ENCODE measurements at places on chromosomes 1 and 21.
A peak's percentile ranks its signal among the peaks of the same experiment; 100 is the strongest.

DNA sequence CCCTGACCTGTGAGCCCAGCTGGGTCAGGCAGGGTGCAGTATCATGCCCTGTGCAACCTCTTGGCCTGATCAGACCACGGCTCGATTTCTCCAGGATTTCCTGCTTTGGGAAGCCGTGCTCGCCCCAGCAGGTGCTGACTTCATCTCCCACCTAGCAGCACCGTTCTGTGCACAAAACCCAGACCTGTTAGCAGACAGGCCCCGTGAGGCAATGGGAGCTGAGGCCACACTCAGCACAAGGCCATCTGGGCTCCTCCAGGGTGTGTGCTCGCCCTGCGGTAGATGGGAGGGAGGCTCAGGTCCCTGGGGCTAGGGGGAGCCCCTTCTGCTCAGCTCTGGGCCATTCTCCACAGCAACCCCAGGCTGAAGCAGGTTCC lies 29.6 kb downstream of the SLC19A1 start:
- DNase-seq, result no peak

GRCh38 chr1:49013079-49013478 lies 236.4 kb upstream of the BEND5 start:
- no peak for DNase-seq

DNA sequence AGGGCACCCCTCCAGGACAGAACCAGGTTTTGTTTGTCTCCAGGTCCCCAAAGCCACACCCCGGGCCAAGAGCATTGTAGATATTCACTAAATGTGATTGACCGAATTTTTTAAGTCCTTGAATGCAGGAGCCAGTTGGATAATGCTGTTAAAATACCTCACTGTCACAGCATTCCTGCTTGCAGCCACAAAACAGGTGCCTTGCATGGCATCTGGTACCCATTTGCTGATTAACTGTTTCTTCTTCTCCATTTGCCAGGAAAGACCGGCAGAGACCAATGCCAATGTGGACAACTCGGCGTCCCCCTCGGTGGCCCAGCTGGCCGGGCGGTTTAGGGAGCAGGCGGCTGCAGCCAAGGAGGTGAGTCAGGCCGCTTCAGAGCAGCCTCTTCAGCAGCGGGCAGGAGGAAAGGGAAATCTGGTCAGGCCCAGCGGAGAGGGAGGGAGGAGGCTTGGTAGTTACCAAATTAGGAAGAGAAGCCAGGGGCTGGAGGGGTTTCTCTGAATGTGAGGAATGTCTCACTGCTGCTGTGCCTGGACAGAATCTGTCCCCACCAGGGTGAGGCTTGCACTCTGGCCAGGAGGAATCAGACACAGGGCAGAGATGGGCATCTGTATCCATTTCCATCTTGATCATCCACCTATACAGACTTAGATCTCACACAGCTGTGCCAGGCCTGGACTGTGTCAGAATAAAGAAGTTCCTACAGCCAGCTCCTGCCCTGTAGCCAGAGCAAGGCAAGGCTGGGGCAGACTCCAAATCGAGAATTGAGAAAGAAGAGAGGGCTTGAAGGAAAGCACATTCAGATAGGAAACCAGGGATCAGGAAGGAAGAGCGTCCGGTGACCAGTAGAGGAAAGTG lies 37.9 kb upstream of the MPZL1 start:
- DNase-seq, result no peak

DNA sequence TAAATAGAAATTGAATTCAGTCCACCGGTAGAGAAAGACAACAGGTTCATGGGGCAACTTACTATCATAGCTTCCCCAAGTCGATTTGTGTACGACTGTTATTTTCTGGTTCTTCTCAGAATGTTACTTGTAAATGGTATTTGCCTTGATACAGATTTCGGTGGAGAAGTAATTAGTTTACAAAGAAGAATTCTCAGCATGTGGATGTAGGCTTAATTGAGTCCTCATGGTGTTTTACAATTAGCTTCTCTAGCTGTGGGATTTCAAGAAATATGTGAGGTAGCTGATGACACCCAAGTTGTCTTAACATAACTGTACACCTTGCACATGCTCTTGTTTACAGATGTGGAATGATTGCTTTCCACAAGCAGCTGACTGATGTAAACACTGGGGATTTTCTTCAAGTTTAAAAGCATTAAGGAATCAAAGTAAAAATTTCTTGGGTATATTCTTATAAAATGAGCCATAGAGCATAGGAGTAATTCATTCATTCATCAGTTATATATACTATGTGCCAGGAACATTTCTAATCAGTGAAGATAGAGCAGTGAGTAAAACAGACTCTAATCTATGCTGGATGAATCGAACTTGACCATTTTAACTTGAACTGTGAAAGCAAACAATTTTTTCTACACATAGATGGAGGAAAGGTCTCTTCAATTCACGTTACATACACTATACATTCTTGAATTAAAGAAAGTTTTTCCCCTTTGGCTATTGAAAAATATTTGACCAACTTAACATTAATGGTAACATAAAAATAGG lies 1.4 kb downstream of the MACO1 start:
- no peak for DNase-seq

GRCh38 chr21:27734146-27734545 lies 767.3 kb upstream of the ADAMTS5 start:
- DNase-seq, result no peak

DNA sequence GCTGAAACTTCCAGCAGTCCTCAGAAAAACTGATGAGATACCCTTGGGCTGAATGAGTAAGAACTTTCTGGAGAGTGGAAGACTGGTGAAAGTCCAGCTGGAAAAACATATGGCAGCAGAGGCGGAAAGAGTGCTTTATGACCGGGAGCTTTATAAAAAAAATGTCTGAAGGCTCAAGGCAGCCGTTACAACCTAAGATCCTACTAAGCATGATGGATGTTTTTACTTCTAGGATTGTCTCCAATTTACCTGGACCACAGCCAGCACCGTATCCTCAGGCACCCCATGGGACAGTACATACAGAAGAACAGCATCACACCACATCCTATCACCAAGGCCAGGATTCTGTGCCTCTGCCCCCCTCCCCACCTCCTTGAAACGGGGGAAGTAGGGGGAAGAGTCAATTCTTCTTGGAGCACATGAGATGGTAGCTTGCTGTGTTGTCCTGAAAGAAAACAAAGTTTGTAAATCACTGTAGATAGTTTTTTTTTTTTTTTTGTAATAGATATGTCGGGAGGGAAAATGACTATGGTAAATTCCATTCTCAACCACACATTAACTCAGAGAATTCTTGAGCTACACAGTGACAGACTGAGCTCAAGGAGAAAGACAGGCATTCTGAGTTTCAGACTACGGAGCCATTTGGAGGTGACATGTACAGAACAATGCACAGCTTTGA lies 11.8 kb upstream of the IRF2BP2 start:
- DNase-seq, result no peak

- DNase-seq, result no peak
Observed at GRCh38 chr1:205993068-205993467, 10.1 kb downstream of the RAB7B start.

- DNase-seq, result no peak
Observed at GRCh38 chr1:197920414-197921117, 3.4 kb downstream of the LHX9 start.

DNA sequence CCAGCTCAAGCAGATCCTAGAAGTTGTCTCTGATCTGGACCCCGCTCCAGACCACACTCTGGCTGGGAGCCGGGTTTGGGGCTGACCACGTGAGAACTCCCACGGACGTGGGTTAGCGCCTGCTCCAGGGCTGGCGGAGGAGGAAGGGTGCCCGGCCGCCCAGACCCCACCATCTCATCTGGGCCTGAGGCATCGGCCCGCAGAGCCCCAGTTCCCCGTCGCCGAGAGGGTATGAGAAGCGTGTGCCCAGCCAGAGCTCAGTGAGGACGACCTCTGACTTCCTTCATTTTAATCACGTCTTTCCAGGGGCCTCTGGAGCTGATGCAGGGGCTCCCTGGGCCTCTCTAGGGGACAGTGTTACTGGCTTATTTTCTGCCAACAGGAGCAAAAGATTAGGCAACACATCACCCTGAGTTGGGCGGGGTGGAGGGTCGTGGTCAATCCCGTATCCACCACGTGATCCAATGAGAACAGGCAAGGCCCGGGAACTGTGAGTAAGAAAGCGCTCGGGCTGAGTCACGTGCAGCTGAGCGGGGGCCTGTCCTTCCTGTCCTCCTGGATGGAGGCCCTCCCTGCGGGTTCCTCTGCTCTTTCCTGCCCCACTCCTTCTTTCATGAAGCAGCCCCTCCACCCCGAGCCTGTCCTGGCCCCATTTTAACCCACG lies 81.1 kb downstream of the SIK1 start:
- no peak for DNase-seq

DNA sequence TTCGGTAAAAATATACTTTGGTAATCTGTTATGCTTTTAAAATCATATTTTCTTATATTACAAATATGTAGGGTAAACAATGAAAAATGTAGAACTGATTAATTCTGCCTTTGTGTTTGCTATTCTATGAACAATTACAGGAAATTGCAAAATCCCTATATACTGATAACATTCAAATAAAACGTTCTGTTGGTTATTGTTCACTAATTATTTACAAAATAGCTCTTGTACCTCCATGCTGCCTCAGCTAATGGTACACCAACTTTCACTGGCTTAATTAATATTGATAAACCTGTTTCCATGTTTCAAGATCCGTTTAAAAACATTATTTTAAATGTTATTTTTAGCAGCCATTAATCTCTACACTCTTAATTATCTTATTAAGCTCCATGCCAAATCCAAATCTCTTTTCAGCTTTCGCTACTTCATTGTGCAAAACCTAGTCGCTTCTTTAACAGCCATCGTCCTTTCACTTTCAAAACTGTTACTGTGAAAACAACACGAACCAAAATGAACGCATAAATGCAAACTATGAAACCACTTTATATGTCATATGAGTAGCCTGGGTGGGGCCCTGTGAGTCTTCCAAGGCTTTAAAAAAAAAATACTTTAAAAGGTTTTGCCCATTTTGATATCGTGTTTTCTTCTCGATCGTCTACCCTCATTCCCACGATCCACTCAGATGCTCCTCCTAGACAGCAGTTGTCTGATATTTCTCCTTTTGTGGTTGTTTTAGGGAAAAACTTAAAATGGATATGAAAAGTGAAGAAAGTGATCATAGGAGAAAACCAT lies 807.1 kb downstream of the USP25 start:
- DNase-seq, result peak; percentile 76

GRCh38 chr1:19639999-19640362 lies 4.1 kb upstream of the NBL1 start:
- no peak for DNase-seq

GRCh38 chr1:222818171-222818570 lies 3.3 kb downstream of the DISP1 start:
- no peak for DNase-seq

GRCh38 chr21:16363518-16363917 lies 633.7 kb downstream of the USP25 start:
- DNase-seq, result peak; percentile 53

- no peak for DNase-seq
Observed at GRCh38 chr1:165296205-165296604, 60.3 kb downstream of the LMX1A start.

DNA sequence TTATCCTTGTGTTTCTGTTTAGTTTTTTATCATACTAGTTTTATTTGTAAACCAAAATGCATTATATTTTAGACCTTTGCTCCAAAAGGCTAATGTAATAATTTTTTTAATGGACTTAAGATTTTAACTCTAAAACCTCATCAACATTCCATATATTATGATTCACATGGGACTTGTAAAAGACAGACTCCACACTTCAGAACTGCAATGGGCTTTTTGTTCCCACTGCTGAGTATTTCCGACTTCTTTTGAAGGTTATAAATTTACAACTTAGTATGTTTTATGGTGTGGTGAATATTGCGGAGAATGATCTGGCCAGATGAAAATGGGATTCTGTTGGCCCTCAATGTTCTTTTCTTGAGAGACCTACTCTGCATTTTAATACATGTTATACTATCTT lies 678.5 kb downstream of the USP25 start:
- DNase-seq, result no peak

GRCh38 chr1:14810595-14811361 lies 212.3 kb downstream of the KAZN start:
- no peak for DNase-seq

GRCh38 chr1:153633161-153633753 lies 609 bp upstream of the CHTOP start:
- no peak for DNase-seq

- no peak for DNase-seq
Observed at GRCh38 chr1:155834296-155834926, 22.6 kb downstream of the GON4L start.

- no peak for DNase-seq
Observed at GRCh38 chr1:219367496-219367895, 193.8 kb downstream of the LYPLAL1 start.

DNA sequence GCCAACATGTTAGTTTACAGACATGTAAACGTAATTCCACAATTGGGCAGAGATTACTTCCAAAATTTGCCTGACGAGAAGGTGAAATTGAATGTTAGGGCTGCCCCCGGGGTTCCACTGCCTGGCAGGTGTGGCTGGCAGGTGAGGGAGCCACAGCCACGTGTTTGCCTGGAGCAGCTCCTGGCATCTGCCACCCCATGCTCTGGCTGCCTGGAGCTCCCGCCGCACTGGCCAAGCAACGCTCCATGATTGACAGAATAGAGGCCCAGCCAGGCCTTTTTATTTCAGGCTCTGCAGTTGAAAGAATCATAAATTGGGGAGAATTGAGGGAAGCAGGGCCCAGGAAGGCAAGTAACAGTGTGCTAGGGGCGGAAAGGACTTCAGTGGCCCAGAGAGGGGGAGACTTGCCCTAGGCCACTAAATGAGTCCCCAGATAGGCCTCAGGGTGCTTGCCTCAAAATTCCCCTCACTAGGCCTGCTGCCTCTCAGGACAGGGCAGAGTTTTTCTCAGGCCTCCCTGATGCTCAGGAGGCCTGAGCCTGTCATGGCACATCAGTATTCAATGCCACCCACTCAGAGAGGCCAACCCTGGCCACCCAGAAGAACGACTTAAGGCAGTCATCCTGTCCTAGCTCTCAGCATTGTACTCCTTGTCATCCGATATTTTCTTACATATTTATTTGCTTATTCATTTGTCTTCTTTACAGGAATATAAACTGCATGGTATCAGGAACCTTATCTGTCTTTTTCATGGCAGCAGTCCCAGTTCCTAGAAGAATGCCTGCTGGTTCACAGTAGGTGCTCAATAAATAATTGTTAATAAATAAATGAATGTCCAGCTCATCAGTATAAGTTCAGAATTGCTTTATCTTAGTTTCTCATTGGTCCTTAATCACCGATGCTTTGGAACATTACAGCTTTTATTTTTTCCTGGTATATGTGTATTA lies 16.6 kb upstream of the S1PR1 start:
- no peak for DNase-seq

DNA sequence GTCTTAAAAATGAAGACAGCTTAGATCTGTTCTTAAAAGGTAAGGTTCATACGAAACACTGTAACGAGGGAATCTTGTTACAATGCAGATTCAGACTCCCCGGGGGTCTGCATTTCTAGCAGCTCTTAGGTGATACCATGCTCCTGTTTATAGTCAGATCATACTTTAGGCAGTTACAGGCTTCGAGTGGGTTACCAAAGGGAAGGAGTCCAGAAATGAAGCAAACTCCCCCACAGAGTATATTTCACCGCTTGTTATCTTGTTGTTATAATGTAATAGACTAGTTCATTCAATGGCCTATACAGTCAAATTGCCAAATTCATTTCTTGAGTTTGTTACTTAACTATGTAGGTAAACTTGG lies 601.1 kb downstream of the USP25 start:
- no peak for DNase-seq
